GM12878 (cell line): ENCODE measurements at places on chromosomes 13 and 19. TPM values are rescaled to one million over a fixed set of nuclear protein-coding genes. Genes with fewer than 3 reads are reported as not detected.

The CNN1 gene
- 0.43 TPM in 1 of 2 replicates, not detected in the other for polyA plus RNA-seq

- no peak for DNase-seq
Measured at GRCh38 chr13:68851026-68851425, 1256.6 kb upstream of the ATXN8OS start.

DNA sequence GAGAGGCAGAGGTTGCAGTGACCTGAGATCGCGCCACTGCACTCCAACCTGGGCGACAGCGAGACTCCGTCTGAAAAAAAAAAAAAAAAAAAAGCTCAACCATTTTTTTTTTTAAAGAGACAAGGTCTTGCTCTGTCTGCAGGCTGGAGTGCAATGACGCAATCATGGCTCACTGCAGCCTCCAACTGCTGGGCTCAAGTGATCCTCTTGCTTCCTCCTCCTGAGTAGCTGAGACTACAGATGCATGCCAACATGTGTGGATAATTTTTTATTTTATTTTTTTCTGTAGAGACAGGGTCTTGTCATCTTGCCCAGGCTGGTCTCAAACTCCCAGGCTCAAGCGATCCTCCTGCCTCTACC lies 10.3 kb downstream of the EHD2 start:
- no peak for DNase-seq

The ASF1B gene
- polyA plus RNA-seq: 191 and 217 TPM in 2 replicates

- no peak for DNase-seq
Measured at GRCh38 chr13:94722609-94723345, 10.4 kb upstream of the SOX21 start.
